ENCODE measurements at places on chromosomes 11 and 22.
A peak's percentile ranks its signal among the peaks of the same experiment; 100 is the strongest.

GRCh38 chr11:68997995-68998348 is 15.1 kb downstream of the MRGPRF start:
- no peak for DNase-seq

DNA sequence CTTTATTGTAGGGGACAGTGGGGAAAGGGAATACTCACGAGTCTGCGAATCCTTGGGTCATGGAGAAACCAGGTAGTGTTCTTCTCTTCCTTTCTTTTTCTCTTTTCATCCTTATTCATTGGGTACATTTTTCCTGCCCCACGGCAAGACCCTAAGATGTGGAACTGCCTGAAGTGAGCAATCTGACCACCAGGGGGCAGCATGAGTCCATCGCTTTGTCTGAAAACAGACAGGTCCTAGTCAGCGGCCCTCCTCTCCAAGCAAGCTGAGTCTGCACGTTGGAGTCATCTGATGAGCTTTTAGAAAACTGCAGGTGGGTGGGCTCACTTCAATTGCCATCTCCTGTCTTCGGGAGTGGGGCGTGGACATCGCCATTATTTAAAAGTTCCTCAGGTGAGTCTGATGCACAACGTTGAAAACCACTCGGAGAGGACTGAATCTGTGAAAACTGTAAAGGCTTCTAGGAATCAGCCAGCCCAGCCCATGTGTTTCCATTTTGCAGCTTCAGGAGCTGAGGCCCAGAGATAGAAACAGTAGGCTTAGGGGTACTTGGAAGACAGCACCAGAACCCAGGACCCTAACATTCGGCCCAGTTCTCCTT is 34.0 kb upstream of the FBXO3 start:
- DNase-seq = peak; percentile 82

- no peak for DNase-seq
Measured at GRCh38 chr11:65801153-65801987, 14.5 kb downstream of the OVOL1 start.

DNA sequence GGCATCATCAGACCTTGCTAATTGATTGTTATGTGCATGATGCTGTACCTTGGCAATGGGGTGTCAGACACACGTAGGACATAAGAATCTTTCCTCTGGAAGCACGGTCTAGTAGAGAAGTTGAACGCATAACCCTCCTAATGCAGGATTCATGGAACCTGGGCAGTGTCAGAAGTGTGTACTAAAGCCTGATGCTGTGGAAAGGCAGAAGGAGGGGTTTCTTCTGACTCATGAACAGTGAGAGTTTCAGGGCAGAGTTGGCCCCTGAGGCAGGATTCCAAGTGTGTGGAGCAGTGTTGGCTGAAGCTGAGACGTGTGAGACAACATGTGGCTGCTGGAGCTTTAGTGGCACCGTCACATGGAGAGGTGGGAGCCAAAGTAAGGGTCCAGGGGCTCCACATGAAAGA is 3.5 kb downstream of the PANX1 start:
- no peak for DNase-seq

GRCh38 chr22:48884786-48885185 is 942.9 kb downstream of the BRD1 start:
- no peak for DNase-seq

DNA sequence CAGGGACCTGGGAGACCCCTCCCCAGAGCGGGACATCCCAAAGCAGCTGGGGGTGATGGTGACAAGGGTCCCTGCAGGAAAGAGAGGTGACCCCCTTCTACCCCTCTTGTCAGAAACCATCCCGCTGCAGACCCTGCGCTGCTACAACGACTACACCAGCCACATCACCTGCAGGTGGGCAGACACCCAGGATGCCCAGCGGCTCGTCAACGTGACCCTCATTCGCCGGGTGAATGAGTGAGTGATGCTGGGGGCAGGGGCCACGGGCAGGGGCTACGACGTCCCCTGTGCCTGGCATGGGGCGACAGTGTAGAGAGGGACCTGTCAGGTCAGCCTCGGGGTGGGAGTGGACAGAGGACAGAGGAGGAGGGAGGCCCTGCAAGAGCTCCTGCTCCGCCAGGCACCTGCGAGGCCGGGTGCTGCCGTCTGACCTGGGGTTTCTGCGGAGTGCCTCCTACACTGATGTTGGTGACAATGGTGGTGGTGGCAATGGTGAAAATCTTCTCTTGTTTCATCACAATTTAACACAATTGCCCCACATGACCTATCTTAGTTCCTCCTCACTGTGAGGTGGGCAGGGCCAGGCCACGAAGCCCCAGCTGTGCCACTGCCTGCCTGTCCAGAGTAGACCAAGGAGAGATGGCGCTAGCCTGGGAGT is 9.8 kb downstream of the CSF2RB start:
- no peak for DNase-seq

GRCh38 chr11:65305501-65306268 is 9.0 kb upstream of the CDC42EP2 start:
- DNase-seq = no peak

GRCh38 chr11:127693686-127694085 is 693.1 kb upstream of the KIRREL3 start:
- DNase-seq = no peak

- no peak for DNase-seq
Measured at GRCh38 chr11:44628730-44629700, 63.6 kb downstream of the CD82 start.

DNA sequence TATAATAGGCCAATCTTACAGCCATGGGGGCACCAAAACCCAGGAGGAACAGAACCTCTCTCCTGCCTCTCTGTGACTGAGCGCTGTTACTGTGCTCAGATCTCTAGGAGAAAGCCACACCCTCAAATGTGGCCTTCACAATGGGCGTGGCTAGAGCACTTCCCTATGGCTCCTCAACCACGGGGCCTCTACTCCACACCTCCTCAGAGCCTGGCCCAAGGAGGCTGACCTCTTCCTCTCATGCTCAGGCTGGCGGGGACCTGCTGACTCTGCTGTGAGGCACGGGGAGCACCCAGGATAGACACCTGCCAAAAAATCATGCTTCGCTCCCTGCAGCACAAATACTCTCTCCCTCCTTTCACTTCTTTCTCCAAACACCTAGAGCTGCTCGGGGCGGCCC is 41.0 kb downstream of the C11orf58 start:
- DNase-seq = no peak

DNA sequence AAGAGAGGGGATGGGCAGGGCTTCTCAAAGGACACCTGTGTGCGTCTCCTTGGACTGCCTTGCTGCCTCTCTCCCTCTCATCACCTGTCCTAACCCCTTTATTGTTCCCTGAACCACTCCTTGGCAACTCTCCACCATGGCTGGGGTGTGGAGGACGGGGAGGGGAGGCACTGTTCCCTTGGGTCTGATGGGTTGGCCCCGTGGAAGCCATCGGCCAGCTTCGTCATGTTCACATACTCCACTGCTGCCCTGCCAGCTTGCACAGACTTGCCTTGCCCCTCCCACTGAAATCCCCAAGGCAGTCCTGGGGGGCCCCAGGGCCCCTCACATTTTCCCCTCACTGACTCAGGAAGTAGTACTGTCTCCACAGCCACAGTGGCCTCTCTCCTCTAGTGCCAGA is 36.1 kb upstream of the LRRC32 start:
- DNase-seq = no peak

DNA sequence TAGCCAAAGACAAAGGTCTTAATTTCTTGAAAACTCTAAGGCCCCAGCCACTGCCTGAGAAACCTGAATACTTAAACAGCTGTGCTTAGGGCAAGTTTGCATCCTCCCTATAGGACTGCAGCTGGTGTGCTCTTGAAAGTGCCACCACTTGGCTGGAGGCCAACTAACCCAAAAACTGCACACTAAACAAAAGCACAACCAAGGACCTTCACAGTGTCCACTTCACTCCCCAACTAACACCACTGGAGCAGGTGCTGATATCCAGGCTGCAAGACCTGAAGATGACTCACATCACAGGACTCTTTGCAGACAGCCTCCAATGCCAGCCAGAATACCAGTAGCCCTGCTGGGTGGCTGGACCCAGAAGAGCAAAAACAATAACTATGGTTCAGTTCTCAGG is 357.7 kb upstream of the ARHGAP42 start:
- DNase-seq = no peak

DNA sequence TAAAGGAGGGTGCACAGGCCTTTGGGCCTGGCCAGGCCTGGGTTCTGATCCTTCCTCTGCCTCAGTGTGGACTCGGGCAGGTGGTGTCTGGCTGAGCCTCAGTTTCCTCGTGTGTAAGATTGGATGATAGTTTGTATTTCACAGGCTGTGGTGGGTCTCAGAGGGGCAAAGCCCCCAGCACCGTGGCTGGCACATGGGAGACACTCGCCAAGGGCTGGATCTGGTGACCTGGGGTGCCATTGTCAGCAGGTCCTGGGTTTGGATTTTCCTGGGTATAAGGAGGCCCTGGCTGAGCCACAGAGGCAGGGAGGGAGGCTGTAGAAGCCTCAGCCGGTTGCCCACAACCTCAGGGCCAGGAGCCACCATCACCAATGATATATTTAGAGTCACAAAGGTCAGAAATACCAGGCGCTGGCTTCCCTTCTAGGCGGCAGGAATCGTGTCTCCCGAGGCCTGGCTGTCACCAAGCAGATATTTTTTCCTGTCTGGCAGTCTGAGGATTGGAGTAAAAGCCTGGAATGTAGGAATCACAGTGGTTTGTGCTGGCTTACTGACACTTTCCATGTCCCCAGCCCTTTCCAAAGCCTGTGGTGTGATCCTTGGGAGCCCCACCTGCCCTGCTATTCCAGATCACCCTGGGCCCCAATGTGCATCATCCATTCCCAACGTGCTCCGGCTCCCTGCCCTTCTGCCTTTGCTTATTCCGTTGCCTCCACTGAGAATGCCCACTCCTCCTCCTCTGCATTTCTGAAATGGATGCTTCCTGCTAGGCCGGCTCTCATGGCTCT is 15.6 kb downstream of the KCNC1 start:
- DNase-seq = no peak

DNA sequence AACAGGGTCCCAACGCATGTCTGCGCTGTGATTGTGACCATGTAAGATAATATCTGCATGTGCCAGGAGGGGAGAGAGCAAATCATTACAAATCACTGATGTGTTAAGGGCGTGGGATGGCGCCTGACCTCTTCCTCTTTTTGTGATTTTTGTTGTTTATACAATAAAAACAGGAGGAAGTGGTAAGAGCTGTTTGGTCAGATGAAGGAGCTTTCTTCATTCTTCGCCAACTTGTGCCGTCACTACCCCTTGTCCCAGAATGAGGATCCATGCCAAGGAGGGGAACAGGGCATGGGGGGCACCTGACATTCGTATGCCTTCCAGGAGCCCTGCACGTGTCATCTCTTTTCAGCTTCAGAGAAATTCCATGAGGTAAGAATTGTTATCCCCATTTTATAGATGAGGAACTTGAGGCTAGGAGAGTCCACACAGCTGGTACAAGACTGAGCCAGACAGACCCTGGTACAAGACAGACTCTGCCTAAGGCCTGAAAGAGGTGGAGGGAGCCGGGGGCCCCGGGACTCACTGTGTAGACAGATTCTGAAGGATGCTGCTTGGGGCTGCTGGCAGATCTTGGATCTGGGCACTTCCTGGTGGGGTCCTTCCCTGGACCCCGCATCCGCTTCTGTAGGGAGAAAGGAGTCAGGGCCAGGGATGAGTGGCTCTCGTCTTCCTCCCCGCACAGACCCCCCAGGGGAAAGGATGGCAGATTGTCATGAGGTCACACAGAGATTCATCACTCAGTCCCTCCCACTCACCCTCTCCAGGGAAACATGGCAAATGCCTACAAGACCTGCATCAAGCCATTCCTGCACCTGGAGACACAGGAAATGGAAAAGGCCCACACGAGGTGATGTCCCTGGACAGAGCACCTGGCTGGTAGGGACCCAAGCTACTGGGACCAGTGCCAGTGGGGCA is 34.6 kb downstream of the NFAM1 start:
- no peak for DNase-seq

DNA sequence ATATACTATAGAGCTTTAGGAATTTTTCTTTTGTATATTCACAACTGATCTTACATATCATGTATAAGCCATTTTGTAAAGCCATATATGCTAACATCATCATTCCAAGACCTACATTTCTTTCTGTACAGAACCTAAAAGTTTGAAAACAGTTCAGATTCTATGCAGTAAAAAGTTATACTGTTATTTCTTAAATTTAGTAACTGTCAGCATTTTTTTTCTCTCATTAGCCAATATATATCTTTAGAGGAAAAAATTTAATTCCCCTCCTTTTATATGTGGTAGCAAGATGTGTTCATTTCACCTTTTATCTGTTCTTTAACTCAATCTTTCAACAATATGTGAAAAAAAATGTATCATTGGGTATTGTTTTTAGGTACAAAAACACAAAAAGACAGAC is 120.4 kb upstream of the TP53AIP1 start:
- no peak for DNase-seq

DNA sequence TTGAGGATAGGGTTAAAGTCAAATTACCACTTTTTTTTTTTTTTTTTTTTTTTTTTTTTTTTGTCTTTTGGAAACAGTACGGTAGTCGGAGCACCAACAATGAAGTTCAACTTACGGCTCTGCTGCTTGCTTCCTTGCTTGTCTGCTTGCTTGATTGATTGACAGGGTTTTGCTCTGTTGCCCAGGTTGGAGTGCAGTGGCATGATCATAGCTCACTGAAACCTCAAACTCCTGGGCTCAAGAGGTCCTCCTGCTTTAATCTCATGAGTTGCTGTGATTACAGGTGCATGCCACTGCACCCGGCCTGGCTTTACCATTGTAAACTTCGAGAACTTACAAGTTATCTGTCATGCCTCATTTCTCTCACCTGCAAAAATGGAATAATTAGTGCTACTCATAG is 5.8 kb downstream of the SGSM3 start:
- no peak for DNase-seq

DNA sequence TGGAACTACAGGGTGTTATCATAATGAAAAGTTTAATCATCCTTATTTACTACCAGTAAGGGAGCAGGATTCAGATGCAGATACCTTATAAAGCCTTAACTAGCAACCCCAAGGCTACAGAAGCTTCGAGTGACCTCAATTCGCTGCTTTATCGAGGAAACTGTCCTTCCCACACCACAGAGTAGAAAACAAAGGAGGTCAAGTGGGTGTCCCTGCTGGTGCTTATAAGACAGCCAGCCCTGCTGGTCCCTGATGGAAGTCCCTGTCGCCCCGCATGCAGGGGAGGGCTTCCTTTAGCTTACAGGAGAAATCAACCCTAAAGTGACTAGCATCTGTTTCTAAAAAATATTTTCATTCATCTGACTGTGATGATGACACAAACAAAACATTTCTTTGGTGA is 7.3 kb downstream of the MN1 start:
- DNase-seq = no peak

DNA sequence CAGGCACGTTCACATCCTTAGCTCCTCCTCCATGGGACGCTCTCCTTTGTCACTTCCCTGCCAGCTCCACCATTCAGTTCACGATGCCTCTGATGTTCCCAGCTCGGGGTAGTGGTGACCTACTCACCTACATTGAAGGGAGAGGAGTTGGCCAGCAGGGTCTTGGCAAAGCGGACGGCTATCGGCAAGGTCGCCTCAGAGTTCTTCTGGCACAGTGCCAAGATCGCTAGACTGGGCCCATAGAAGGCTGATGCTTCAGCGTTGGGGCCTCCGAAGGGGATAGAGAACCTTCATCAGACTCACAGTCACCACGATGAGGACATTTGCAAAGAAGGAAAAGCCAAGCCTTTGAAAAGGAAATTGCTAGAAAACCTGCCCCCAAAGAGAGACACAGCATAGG is 3.0 kb downstream of the CBLIF start:
- DNase-seq = no peak

- no peak for DNase-seq
Measured at GRCh38 chr11:120808616-120809050, 215.3 kb upstream of the TBCEL start.

GRCh38 chr11:69603111-69603836 is 37.7 kb upstream of the CCND1 start:
- DNase-seq = no peak

GRCh38 chr11:120354779-120355178 is 18.6 kb downstream of the ARHGEF12 start:
- no peak for DNase-seq

- DNase-seq = peak; percentile 45
Measured at GRCh38 chr22:48943567-48944432, 883.9 kb downstream of the BRD1 start.
